Stimulated activated naive CD8-positive, alpha-beta T cell treated with anti-CD3 and anti-CD28 coated beads, Interleukin-15, amount 100 ng/mL, for 72 hours (primary cell): ENCODE measurements at places on chromosomes 12 and 14.

- DNase-seq = no peak
These were observed 32.1 kb downstream of the BAZ1A start for GRCh38 chr14:34843011-34843554.

GRCh38 chr14:74262076-74262475, 22.8 kb downstream of the VSX2 start:
- DNase-seq = no peak

DNA sequence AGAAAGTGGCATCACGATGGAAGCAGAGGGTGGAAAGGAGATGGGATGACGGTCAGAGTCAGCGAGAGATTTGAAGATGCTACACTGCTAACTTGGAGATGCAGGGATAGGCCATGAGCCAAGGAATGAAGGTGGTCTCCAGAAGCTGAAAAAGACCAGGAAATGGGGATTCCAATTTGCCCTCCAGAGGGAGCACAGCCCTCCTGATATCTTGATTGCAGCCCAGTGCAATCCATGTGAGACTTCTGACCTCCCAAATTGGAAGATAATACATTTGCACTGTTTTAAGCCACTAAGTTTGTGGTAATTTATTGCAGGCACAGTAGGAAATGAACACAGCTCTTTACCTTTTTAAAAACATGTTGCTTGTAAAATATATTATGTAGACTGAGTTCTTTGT, 549.5 kb downstream of the VRK1 start:
- DNase-seq = no peak

GRCh38 chr12:15937902-15938301, 26.8 kb downstream of the DERA start:
- no peak for DNase-seq

GRCh38 chr12:51390457-51390856, 749 bp downstream of the GALNT6 start:
- DNase-seq = no peak

DNA sequence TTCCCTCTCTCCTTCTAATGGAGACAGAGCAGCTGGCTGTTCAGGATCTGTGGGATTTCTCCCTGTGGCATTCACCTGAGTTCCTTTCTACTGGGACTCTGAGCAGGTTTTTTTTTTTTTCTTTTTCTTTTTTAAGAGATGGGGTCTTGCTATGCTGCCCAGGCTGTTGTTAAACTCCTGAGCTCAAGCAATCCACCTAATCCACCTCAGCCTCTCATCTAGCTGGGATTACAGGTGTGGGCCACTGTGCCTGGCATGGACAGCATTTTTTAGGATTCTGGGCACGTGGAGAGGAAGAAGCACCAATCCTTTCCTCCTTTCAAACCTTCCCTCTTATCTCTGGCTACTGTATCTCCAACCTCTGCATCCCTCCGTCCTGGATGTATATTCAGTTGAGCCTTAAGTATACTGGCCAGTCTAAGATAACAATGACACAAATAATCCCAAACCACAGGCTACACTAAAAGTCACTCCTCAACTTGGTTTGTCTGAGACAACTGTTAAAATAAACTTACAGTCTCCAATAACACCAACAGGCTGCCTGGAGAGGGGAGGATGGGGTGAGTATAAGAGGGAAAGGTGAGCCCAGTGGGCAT, 16.4 kb upstream of the CELA1 start:
- no peak for DNase-seq

DNA sequence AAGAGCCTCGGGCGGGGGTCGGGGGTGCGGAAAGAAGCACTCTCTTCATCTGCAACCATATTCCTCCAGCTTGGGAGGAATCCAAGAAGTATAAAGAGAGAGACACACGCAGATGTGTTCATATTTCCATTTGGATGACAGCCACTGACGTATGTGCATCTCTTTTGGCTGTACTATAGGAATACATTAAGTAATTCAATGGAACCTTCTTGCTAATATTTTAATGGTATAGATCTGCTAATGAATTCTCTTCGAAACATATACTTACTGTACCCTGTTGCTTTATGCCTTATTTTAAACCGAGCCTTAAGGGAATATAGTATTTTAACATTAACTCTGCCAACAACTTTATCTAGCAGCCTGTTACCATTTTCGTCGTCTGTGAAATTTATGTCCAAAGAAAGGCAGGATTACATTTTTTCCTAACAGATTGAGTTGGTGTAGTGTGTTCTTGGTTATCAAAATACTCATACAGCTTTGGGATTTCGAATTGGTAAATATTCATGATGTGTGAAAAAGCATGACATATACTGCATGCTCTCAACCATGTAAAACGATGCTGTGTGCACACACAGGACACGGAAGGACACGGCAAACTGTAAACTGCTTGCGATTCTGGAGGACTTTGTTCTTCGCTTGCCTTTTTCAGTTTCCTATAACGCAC, 84.5 kb downstream of the CCDC88C start:
- DNase-seq = no peak

- DNase-seq = no peak
These were observed 122.5 kb downstream of the HMGA2 start for GRCh38 chr12:65946821-65947220.

DNA sequence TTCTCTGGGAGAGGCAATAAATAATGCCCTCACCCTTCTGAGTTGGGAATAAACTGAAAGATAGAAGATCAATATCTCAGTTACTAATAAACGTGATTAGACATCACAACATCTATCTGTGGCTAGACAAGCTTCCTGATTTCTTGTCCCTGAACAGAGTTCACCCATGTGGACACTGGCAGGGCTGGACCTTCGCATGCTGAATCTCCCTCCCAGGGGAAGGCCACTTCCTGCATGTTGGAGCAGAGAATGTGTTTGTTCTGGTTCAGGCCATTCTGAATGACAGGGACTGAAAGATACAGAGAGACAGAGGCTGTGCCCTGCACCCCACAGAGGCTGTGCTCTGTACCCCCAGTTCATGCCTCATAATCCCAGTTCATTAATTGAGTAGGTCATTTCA, 132.6 kb downstream of the SLC38A1 start:
- DNase-seq = no peak

DNA sequence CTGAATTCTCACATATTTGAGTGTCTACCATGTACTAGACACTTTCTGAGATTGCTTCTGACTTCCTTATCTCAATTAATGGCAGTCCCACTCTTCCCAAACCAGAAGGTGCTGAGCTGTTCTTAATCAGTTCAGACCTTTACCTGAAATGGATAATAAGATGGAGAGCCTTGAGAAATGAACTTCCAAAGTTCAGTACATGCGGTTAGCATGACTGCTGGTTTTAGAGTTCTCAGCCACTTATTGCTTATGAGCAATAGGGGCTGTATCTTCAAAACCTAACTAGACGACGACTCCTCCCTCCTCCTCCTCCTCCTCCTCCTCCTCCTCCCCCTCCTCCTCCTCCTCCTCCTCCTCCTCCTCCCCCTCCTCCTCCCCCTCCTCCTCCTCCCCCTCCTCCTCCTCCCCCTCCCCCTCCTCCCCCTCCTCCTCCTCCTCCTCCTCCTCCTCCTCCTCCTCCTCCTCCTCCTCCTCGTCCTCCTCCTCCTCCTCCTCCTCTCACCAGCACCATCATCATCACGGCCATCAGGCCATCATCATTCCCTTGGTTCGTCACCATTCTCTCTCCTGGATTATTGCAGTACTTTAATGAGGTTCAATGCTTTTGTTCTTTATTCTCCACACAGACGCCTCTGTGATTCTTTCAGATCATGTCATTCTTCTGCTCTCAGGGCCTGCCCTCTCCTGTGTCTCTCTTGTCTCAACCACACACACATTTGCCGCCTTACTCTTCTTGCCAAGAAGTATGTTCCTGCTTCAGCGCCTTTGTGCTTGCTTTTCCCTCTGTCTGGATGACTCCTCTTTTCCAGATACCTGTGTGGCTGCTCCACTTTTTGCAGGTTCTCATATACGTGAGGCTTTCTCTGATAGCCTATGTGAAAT, 2.7 kb downstream of the PCNX1 start:
- no peak for DNase-seq

GRCh38 chr14:31543969-31544799, 17.0 kb upstream of the NUBPL start:
- no peak for DNase-seq

DNA sequence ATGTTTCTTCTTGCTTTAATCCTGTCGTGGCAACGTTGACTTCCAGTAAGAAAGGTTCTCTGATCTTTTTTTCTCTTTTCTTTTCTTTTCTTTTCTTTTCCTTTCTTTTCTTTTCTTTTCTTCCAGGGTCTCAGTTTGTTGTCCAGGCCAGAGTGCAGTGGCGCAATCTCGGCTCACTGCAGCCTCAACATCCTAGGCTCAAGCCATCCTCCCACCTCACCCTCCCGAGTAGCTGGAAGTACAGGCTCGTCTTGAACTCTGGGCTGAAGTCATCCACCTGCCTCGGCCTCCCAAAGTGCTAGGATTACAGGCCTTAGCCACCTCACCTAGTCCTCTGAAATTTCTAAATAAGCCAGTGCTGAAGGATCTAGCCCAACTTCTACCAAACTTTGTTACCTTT, 1.3 kb upstream of the MAP3K9 start:
- DNase-seq = no peak

DNA sequence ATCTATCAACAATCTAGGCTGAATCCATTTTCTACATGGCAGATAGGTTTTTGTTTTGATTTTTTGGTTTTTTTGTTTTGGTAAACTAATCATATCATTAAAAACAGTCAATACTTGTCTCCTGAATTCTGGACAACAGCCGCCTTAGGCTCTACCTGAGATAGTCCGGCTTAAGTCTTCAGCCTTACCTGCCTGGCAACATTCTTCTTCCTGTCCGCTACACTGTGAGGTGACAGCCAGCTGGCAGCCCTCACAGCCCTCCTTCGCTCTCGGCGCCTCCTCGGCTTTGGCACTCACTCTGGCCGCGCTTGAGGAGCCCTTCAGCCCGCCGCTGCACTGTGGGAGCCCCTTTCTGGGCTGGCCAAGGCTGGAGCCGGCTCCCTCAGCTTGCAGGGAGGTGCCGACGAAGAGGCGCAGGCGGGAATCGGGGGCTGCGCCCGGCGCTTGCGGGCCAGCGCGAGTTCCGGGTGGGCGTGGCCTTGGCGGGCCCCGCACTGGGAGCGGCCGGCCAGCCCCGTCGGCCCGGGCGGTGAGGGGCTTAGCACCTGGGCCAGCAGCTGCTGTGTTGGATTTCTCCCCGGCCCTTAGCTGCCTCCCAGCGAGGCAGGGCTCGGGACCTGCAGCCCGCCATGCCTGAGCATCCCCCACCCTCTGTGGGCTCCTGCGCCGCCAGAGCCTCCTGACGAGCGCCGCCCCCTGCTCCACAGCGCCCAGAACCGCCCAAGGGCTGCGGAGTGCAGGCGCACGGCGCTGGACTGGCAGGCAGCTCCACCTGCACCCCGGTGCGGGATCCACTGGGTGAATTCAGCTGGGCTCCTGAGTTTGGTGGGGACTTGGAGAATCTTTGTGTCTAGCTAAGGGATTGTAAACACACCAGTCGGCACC, 49.0 kb downstream of the MDGA2 start:
- DNase-seq = no peak

- no peak for DNase-seq
These were observed 25.9 kb downstream of the NFKBIA start for GRCh38 chr14:35378425-35379233.

GRCh38 chr14:87179936-87180335, 813.0 kb downstream of the GALC start:
- DNase-seq = no peak

DNA sequence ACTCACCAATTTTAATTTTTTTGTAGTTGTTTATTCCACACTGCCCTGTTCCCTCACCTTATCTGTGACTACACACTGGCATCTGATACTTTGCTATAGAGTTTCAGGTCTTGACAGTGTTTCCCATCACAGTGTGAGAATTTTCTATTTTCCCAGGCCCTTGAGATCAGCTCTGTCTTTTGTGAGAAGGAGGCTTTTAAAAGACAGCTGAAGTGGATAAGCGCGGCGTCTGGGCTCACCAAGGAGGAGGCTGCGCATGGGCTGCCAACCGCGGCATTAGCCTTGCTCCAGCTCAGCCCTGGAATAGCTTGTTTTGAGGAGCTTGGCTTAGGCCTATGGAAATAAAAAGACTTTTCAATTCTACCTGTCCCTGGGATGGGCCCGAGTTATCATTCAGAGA, 181.3 kb downstream of the RMST start:
- DNase-seq = no peak

- no peak for DNase-seq
These were observed 53.1 kb downstream of the CCNK start for GRCh38 chr14:99534333-99534732.

DNA sequence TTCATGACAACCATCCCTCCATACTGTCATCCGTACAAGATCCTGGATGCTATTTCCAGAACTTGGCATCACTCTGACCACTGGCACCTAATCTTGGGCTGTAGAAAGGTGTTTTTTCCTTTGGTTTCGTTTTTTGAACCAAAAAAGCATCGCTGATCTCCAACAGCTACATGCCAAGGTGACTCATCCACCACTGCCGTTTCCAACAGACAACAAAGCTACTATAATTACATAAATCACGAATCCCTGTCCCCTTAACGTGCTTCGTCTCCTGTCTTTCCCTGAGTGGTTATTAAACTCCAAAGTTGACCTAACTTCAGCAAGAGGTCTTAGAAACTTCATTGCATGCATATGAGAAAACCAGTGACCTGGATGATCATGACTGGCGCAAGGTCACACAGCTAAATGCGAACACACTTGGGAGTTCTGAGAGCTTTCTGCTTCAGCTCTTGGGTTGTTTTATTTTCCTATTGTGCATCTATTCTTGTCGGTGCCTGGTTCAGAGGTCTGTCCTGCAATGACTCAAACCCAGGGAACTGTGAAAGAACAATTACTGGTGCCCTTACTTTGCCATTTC, 99.9 kb downstream of the PPM1H start:
- no peak for DNase-seq

GRCh38 chr14:92633274-92633616, 115.2 kb downstream of the LGMN start:
- no peak for DNase-seq

DNA sequence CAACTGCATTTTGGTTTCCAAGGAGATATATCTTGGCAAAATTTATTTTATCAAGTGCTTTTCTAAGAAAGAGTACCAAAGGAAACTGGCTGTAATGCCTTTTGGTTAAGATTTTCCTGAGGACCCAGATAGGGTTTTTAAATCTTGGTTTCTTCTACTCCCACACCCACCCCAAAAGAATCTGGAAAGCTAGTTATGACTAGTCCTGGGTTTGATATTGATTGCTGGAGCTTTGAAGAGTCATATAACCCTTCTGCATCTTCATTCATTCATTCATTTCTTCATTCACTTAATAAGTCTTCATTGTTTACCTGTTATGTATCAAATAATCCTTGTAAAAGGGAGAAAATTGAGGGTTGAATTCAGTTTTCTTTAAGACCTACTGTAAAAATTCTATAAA, 425.2 kb downstream of the PCNX1 start:
- no peak for DNase-seq

- no peak for DNase-seq
These were observed 81.9 kb upstream of the USP44 start for GRCh38 chr12:95633049-95633731.

- DNase-seq = no peak
These were observed 108.8 kb upstream of the PCED1B start for GRCh38 chr12:46970636-46971035.
